ENCODE measurements at places on chromosomes 12 and 14.

DNA sequence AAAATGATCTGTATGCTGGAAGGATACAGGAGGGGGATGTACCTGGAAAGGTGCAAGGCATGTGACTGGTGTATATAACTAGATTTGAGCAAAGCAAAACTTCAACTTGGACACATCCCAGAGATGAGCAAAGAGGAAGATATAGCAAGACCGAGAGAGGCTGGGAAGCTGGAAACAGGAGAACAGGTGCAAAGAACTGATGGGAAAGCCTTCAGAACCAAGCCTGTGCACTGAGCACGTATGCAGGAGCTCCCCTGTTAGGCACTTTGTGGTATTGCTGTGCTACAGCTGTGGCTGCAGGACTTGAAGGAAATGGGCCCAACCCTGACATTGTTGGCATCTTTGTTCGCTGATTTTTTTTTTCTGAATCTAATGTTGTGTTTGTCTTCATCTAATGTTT lies 120.7 kb upstream of the PWP1 start:
- DNase-seq: no peak

- no peak for DNase-seq
Measured at GRCh38 chr12:86193931-86194330, 62.3 kb downstream of the MGAT4C start.

- DNase-seq: no peak
Measured at GRCh38 chr12:96103067-96103644, 67.8 kb upstream of the LTA4H start.

DNA sequence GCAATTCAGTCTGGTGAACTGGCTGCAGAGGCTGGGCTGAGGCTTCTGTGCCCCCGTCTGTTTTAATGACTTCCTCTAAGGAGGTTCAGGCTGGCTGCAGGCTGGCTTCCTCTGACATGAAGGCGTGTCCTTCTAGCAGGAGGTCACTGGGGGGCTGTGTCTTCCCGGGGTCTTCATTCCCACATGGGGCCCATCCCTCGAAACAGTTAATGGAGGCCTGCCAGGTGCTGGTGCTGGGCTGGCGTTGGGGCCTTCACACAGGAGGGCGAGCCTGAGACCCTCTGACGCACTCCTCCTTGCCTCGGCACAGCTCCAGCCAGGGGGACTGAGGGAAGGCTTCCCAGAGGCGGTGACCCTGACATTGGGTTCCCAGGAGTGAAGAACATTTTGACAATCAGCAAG lies 57.7 kb upstream of the DLK1 start:
- no peak for DNase-seq

DNA sequence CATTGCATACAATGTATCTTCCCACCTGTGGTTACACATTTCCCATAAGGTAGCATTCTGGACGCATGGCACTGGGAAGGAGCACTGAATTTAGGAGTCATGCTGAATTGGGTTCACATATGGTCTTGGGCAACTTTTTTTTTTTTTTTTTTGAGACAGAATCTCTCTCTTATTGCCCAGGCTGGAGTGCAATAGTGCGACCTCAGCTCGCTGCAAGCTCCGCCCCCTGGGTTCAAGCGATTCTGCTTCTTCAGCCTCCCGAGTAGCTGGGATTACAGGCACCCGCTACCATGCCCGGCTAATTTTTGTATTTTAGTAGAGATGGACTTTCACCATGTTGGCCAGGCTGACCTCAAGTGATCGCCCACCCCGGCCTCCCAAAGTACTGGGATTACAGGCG lies 13.3 kb downstream of the DIP2B start:
- DNase-seq: no peak

DNA sequence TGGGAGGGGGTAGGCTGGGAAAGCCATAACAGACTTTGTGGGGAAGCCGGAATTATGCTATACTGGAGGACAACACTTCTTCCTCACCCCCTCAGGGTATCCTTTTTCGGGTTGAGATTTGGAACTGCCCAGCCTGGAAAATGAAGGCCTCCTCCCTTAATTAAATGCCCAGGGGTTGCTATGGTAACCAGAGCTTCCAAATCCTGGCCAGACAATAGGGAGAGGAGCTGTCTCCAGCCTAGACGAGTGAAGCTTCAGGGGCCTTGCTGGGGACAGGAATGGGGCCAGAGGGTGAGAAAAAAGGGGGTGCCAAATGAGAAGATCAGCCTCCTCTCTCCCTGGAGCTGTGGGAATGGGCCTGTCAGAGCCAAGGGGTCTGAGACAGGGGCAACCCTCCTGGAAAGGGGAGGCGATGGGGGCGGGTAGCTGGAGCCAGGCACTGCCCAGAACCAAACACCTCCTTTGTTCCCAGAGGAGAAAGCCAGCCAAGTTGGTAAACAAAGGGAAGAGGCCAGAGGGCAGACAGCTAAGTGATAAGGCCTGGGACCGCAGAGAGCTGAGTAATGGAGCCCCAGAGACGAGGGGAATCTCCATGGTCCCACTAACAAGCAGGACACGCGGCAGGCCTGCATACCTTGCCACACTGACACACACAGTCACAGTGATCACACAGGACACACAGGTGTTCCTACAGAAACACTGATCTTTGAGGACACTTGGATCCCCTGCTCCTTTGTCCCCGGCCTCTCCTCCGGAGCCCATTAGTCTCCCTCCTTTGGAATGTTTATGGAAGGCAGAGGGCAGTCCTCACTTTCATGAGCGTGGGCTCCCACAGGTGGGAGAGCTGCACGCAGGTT lies 17.9 kb upstream of the RND1 start:
- no peak for DNase-seq

DNA sequence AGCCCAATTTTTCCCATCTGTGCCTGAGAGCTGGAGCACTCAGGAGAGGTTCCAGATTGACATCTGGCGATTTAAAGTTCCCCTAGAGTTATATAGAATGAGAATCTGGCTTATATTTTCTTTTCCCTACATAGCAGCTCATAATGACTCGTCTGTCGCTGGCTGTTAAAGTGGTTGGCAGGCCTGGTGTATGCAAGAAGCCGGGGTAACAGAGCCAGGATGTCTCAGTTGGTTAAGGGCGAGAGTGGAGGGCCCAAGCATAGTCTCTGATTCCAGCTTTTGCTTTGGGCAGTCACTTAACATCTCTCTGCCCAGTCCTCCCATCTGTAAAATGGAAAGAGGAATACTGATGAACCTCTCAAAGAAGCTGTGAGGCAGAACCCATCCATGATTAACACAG lies 751.6 kb downstream of the NOVA1 start:
- DNase-seq: no peak

GRCh38 chr12:123085066-123085465 lies 65.8 kb downstream of the PITPNM2 start:
- DNase-seq: no peak

DNA sequence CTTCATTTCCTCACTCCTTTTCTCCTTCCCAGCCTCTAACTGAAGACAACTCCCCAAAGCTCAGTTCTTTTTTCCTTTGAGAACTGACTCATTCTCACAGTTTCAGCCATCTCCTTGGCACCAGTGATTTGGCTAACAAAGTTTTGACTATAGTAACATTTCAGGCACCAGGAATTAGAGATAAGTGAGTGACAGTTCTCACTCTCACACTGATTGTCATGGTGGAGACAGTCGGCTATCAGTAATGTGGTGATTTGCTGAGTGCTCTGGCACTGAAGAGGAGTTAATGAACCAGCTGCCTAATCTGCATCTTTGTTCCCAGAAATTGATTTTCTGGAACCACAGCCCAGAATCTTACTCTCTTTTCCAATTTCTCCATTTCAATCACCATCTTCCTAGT lies 29.5 kb downstream of the HELB start:
- no peak for DNase-seq

Data from activated CD4-positive, CD25-positive, alpha-beta regulatory T cell (primary cell).